Urinary bladder (tissue), 4 donors: ENCODE measurements at places on chromosomes 3 and 15. TPM values are rescaled to one million over a fixed set of nuclear protein-coding genes. Genes with fewer than 3 reads are reported as not detected.

DNA sequence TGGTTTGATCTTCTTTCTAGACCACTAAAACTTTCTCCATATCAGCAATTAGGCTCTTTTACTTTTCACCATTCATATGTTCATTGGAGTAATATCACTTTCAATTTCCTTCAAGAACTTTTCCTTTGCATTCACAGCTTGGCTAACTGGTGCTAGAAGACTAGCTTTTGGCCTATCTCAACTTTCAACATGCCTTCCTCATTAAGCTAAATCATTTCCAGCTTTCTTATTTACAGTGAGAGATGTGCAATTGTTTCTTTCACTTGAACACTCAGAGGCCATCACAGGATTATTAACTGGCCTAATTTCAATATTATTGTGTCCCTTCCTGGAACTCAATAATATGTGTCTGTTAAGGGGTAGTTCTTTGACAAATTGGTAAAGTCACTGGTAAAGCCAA is 42.8 kb upstream of the PLOD2 start:
- DNase-seq, result no peak

DNA sequence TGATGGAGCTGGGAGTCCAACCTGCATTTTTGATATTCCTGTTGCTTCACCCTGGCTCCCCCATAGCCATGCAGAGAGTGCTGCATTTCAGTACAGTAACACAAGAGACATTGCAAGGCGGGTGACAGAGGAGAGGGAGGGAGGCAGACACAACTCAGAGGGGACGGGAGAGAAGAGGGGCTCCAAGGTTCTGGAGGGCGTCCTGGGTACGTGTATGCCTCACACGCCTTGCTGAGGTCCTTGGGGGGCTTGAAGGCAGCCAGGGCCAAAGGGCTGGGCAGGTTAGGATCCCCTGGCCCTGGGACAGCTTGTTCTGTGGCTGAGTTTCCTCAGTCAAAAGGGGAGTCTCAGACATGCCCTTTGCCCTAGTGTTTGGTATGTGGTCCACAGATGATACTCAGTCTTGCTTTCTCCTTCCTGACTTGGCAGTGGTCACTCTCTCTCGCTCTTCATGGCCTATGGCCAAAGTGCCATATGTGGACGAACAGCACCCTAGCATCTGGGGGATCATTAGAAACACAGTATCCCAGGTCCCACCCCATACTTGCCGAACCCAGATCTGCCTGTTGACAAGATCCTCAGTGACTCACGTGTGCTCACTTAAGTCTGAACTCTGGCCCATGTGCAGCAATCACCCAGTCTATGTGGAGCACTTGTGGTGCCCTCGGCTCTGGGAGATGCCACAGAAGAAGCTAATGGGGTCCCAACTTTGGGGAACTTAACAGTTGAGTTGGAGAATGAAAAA is 52.9 kb downstream of the FGD5 start:
- no peak for DNase-seq

DNA sequence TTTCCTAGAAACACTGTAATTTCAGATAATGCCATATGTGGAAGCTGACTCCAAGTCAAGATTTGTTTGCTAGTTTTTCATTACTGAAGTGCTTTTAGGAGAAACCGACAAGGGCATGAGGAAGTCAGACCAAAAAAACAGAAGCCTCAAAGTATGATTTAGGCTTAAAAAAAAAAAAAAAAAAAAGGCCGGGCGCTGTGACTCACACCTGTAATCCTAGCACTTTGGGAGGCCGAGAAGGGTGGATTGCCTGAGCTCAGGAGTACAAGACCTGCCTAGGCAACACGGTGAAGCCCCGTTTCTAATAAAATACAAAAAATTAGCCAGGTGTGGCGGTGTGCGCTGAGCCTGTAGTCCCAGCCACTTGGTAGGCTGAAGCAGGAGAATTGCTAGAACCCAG is 11.6 kb downstream of the RPL15 start:
- DNase-seq, result no peak

- DNase-seq, result no peak
Measured at GRCh38 chr3:187185759-187186158, 11.5 kb upstream of the RTP1 start.

GRCh38 chr3:46982546-46982945 is 3.1 kb downstream of the NBEAL2 start:
- no peak for DNase-seq

DNA sequence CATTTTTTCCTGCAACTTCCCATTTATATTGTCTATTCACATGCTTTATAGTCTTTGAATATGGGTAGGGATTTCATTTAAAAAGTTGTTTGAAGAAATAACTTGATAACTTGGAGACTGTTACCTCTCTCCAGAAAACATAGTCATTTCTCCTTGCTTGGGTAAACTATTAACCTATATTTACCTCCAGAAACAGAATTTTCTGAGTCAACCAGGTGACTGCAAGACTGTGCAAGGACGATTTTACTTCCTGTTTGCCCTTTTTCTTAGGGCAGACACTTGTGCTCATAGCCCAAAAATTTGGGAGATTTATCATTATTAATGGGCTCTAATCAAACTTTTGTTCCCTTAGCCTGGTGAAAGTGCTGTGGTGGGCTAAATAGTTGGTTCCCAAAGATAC is 14.3 kb upstream of the MOBP start:
- DNase-seq, result no peak

DNA sequence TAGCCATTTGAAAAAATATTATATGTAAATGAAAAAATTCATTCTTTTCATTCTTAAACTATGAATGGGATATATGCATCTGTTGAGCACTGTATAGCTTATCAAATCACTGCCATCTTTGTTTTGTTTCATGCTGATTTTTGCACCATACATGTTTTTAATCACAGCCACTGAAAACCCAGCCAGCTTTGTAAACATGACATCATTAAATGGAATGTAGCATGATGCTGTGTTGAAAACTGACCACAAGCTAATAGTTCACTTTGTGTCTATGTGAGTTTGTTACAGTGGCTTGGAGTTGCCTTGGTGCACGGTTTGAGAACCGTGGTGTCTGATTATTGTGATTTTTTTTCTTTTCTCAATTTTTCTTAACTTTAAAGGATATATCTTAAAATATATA is 75.7 kb downstream of the GMPS start:
- no peak for DNase-seq

GRCh38 chr3:120428924-120429323 is 21.9 kb downstream of the FSTL1 start:
- DNase-seq, result no peak

DNA sequence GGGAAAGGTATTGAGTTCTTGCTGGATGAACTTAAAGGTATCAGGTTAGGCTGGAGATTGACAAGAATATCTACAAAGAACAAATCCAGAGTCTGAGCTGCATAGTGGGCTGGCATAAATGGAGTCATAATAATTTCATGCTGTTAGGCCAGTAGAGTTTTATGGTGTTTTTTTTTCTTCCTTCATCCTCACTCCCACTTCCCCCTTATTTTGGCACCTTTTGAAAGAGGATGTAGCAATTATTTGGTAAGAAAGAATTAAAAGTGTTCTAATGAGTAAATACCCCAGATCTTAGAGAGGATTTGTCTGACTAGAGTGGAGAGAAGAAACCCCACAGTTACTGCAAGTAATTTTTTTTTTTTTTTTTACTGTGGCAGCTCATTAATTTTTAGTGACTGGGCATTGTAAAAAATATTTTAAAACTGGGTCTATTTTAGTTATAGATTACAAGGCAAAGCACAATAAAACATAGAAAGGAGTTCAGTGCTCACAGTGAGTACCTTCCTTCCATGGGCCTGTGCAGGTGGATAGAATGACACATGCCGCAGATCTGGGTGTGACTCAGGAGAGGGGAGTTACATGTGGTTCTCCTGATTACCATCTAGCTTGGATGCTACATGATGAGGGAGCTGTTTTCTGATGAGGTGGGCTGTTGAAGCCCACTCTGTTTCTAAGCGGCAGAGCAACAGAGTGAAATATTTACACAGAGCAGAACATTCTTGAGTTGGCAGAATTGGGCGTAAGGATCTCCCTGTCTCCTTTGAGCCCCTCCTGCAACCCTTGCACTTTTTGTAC is 5.3 kb downstream of the EDEM1 start:
- DNase-seq, result no peak

- DNase-seq, result no peak
Measured at GRCh38 chr3:3531476-3531875, 267.8 kb upstream of the LRRN1 start.

Gene IMPG2
- polyA plus RNA-seq, result 0.16 TPM

Gene POLQ
- polyA plus RNA-seq, result 0.11 TPM

Gene GOLGA8N
- 5.5 TPM for polyA plus RNA-seq

Gene SCAANT1
- polyA plus RNA-seq, result not detected

Gene TGM5
- 0.16 TPM for polyA plus RNA-seq
